ENCODE measurements at places on chromosomes 12 and 14. TPM values are rescaled to one million over a fixed set of nuclear protein-coding genes. Genes with fewer than 3 reads are reported as not detected.
A peak's percentile ranks its signal among the peaks of the same experiment; 100 is the strongest.

GRCh38 chr14:54639611-54640010 lies 72.7 kb downstream of the SAMD4A start:
- DNase-seq: no peak

DNA sequence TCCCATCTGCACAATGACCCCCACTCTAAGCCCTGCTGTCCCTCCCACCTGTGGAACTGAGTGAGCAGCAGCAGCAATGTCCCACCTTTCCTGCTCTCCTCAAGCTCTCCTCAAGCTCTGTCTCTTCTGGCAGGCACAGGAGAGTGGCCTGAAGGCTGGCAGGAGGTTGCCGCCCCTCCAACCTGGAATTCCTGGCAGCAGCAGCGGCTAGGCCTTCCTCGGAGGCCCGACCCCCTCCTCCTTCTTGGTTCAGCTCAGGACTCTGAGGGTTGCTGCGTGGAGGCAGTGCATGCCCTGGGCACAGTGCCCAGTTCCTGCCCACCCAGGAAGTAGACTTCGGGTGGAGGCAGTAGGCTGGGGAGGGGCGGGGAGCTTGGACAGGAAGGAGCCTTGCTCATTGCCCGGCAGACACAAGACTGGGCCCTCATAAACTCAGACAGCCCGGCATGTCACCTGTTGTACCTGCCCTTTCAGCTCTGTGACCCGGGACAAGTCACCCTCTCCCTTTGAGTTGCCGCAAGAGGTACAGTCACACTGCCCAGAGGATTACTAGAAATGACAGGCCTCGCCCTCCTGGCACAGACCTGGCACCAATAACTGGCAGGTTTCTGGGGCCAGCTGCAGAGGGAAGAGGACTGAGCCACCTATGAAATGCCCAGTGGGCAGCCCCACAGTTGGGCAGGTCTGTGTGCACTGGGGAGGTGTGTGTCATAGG lies 2.1 kb upstream of the SERPINA1 start:
- peak; percentile 91 for DNase-seq

GRCh38 chr12:67807814-67808213 lies 159.3 kb downstream of the DYRK2 start:
- DNase-seq: no peak

DNA sequence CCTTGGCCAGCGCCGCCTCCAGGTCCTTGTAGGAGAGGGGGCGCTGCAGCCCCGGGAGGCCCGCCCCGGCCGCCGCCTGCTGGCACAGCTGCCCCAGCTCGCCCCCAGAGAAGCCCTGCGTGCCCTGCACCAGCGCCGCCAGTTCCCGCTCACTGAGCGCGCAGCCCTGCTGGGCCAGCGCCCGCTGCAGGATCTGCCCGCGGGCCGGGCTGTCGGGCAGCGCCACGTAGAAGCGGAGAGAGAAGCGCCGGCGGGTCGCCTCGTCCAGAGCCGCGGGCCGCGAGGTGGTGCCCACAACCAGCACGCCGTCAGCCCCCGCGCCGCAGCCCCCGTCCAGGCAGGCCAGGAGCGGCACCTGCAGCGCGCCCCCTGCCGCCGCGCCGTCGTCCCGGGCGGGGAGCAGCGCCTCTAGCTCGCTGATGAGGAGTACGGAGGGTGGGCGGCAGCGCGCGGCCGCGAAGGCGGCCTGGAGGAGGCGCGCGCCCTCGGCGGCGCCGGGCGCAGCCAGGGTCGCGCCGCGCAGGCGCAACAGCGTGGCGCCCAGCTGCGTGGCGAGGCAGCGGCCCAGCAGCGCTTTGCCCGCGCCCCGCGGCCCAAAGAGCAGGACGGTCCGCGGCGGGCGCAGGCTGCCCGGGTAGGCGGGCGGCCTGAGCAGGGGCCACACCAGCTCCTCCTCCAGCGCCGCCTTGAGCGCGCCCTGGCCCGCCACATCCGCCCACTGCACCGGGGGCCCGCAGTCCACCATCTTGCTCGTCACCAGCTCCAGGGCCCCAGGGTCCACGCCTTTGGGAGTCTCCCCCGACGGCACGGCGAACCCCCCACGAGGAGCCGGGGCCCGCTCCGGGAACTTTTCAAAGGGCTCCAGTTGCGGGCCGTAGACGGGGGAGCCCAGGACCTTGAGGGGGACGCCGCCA lies 27.7 kb downstream of the FIGNL2 start:
- DNase-seq: peak; percentile 68

DNA sequence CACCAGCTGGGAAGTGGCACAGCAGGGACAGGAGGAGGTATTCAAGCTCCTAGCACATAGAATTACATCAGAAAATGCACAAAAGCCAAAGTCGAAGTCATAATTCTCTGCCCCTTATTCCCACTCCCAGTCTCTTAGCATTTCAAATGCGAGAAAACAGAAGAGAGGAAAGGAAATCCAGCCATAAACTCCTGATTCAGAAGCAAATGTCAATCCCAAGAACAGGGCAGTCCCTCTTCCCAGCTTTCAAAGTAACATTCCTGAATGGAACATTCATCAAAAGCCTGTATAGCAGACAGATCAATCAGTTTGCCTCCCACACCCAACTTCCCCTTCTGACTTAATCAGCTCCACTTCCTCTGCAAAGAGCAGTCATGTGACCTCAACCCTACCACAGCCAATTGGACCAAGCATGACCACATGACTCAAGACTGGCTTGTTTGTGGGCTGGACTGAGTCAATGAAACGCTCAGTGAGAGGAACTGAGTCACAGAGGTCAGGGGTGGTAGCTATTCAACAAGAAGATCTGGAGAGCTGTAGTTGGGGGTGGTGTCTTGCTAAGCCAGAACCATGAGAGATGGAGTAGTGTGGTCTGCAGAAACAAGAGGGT lies 41.4 kb upstream of the TUNAR start:
- no peak for DNase-seq

DNA sequence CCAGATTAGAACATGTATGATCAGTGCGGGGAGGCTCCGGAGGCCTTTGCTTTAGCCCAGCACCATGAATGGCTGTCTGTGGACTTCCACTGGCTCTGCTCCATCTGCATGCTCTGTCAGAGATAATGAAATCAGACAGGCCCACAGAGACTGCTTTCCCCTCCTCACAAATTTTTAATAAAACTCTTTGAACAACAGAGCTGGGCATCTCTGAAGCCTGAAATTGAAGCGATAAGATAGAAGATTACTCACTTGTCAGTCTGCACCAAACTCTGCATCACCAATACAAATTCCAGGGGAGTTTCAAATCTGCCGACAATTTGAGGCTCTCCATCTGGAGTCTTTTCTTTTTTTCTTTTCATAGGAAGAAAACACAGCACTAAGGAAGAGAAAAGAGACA lies 110.0 kb downstream of the DYRK2 start:
- no peak for DNase-seq

The PDZRN4 gene
- 0.11 TPM for polyA plus RNA-seq

- DNase-seq: no peak
These were observed 89.2 kb downstream of the NTS start for GRCh38 chr12:85963326-85963725.

GRCh38 chr12:131141514-131141913 lies 187.8 kb downstream of the ADGRD1 start:
- no peak for DNase-seq

- no peak for DNase-seq
These were observed 43.1 kb downstream of the ACSS3 start for GRCh38 chr12:81120961-81121360.

The RPL10L gene
- polyA plus RNA-seq: 0.44 TPM

Measured in left lung (tissue), 14 donors.